ENCODE measurements at places on chromosomes 7 and 10.
A peak's percentile ranks its signal among the peaks of the same experiment; 100 is the strongest.

- DNase-seq, result no peak
Measured at GRCh38 chr7:155508376-155509358, 37.7 kb downstream of the CNPY1 start.

GRCh38 chr7:145876376-145876775 is 240.2 kb upstream of the CNTNAP2 start:
- no peak for DNase-seq

DNA sequence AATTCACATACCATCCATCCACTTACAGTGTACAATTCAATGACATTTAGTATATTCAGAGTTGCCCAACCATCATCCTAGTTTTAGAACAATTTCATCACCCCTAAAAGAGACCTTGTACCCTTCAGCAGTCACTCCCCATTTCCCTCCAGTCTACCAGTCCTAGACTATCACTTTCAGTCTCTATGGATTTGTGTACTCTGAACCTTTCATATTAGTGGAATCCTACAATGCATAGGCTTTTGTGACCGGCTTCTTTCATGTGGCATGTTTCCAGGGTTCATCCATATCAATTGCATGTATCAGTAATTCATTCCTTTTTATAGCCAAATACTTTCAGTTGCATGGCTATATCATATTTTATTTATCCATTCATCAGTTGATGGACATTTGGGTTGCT is 53.5 kb upstream of the SEMA3E start:
- DNase-seq, result no peak

DNA sequence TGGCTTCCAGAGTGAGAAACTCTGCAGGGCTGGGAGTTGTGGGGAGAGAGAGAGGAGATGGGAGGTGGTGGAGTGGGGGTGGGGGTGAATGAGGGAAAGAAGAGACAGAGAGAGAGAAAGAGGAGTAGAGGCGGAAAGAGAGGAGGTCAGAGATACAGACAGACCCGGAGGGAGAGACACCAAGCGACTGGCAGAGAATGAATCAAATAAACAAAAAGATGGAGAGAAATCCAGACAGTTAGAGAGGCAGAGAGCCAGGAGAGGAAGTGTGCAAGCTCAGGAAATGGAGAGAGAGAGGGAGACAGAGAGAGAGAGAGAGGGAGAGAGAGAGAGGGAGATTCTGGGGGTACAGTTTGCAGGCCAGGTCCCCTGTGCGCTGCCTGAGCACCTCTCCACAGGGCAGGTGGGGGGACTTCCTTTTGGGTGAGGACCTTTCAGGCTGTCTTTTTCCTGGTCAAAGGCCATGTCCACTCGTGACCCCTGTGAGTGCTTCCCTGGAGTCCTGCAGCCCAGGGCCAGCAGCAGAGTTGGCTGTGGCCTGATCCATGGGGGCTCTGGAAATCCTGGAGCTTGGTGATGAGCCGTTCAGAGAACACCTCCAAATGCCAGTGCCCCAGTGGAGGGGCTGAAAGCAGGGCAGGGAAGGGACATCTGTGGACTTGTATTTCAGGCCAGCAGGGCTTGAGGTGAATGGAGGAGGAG is 25.0 kb upstream of the PCBD1 start:
- DNase-seq, result peak; percentile 20

- no peak for DNase-seq
Measured at GRCh38 chr7:53744403-53744760, 708.9 kb downstream of the POM121L12 start.

DNA sequence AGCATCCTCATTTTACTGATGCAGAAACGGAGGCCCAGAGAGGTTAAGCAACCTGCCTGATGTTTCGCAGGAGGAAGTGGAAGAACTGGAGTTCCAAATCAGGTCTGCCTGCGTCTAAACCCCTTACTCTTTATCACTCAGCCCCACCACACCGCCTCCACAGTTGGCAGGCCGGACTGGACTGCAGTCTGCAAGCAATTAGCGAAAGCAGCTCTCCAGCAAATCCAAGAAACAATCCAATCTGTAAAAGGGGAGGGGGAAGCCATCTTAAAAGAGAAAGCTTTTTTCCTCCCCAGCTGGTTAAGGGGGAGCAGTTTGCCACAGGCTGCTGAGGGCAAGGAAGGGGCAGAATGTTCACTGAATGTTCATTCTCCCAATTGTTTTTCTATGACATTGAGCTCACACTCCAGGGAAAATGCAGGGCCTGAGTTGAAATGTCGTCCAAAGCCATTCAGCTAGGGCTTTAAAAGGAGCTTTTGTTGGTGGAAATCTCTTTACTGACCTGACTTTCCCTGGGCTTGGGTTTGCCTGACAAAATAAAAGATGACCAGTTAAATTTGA is 350.1 kb downstream of the RNLS start:
- DNase-seq, result no peak

- DNase-seq, result no peak
Measured at GRCh38 chr7:18566829-18567228, 71.3 kb downstream of the HDAC9 start.

DNA sequence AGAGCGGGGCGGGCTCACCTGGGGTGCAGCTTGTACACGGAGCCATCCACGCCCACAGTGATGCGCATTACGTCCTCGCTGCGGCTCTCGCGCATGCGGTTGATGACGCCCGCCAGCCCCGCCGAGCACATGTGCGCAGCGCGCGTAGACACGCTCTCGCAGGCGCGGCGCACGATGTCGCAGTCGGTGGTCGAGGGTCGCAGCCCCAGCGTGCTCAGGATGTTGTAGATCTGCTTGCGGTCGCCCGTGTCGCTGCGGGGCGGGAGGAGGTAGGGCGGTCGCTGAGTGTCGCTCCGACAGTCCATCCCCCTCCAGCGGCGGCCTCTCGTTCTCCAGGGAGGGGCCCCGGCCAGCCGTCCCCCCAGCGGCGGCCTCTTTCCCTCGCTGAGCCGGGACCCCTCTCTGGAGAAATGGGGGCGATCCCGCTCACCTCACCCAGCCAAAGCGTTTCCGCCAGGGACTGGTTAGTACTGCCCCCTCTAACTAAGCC is 4.4 kb upstream of the MYL7 start:
- DNase-seq, result no peak

DNA sequence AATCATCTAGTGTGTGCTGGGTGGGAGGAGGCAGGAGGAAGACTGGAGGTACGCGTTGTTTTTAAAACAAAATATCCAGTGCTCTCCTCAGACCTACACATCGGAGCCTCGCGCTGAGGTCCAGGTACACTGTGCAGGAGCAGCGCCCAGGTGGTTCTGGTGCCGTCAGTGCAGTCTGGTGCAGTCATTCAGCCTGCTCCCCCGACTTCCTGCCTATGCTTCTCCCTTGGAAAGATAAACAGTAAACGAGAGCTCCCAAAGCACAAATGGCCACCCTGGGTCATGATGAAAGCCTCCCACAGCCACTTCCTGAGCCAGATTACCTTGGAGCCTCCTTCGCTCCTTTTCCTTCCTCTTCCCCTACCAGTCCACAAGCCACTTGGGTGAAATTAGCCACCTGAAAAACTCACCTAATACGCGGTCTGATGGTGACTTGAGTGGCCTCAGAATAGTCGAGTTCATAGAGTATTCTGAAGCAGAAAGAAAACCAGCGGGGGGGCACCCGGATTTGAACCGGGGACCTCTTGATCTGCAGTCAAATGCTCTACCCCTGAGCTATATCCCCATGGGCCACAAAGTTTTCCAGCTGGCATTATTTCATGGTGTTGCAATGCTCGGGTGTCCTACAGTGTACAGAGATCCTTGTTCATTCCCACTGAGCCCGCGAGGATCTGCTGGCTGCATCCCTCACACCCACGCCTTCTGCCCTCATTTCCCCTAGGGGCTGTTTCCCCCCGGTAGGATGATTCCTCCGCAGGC is 82.5 kb downstream of the ZNF467 start:
- no peak for DNase-seq

DNA sequence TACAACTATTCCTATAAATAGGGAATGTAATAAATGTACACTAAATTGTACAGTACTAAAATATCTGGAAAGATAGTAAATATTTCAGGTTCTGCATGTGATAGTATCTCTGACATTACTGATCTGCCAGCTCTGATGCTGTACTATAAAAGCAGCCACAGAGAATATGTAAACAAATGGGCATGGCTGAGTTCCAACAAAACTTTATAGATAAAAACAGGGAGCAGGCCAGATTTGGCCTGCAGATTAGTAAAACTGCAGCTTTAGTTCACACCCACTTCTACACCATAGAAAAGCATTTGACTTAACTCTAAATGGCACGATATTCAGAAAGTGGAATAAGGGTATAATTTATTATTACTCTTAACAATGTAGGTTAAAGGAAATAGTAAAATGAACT is 18.8 kb upstream of the TLL2 start:
- DNase-seq, result no peak

GRCh38 chr7:101933688-101934121 is 116.3 kb downstream of the CUX1 start:
- no peak for DNase-seq

- no peak for DNase-seq
Measured at GRCh38 chr7:116322541-116322940, 112.2 kb downstream of the TES start.

DNA sequence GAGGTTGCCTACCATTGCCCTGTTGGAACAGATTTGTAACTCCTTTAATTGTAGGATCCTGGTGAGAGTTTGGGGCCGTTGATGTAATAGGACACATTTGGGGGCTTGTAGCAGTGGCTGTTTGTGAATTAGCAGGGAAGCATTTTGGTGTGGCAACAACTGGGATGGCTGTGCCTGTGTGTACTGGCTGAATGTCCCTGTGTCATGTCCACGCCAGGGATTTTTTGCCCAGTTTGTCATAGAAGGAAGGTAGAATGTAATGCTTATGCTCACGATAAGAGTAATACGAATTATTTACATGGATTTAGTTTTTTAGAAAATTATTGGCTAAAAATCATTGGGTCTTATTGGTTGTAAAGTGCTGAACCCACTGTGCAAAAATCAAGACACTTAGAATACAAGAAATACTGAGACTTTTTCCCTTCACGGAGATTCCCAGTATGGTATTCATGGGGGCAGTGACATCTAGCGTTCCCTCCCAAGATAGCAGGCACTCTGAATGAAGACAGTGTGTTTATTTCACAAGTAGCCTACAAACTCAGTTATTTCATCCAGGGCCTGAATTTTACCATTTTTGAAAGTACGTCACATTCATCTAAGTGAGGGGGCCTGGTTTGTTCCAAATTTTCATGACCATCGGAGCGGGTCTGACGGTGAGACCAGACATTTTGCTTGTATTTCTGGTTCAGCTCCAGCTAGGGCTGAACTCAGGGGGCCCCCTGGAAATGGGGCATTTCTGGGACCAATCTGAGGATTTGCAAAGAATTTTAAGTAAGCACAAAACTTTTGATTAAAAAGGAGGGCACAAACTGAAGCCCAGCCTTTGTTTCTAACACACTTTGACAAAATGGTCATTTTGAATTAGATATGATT is 74.7 kb downstream of the CACNB2 start:
- peak; percentile 61 for DNase-seq

DNA sequence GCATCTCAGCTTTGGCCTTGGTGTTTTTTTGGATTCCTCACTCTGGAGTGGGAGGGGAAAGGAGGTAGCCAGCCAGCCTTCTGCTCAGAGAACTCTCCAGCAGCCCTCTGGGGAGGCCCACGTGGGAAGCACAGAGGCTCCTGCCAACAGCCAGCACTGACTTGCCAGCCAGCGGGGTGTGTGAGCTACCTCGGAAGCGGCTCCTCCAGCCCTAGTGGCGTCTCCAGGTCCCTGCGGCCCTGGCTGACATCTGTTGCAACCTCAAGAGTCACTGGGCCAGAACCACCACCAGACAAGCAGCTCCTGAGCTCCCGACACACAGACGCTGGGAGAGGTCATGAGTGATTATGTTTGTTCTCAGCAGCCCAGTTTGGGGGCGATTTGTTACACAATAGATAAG is 180.2 kb upstream of the FZD8 start:
- peak; percentile 19 for DNase-seq

DNA sequence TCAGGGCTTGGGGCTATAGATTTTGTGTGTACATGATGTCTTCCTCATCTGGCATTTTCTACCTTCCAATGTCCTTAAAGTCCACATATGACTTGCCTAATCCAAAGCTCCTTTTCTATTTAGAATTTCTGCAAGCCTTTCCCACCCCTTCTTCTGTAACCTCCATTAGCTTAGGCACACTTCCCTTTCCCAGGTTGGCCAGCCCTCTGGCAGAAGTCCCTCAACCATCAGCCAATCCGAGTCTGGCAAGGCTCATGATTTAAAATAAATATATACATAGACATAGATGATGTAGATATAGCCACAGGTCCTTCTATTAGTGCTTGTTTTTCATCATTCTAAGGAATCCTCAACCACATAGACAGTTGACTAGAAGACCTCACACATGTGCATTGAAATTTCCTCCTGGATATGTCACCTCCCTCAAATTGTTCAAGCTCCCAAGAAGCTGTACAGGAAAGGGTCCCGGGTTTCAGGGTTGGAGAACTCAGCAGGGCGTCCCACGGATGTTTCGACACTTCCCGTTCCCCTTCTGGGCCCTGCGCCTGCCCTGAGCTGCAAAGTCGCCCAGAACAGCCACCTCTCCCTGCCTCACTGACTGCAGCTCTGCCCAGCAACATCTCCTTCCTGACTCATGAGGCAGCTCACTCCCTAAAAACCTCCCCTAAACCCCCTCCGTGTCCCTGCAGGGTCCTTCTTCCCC is 20.4 kb upstream of the PIK3AP1 start:
- no peak for DNase-seq

GRCh38 chr7:69738396-69738951 is 140.2 kb downstream of the AUTS2 start:
- DNase-seq, result no peak

DNA sequence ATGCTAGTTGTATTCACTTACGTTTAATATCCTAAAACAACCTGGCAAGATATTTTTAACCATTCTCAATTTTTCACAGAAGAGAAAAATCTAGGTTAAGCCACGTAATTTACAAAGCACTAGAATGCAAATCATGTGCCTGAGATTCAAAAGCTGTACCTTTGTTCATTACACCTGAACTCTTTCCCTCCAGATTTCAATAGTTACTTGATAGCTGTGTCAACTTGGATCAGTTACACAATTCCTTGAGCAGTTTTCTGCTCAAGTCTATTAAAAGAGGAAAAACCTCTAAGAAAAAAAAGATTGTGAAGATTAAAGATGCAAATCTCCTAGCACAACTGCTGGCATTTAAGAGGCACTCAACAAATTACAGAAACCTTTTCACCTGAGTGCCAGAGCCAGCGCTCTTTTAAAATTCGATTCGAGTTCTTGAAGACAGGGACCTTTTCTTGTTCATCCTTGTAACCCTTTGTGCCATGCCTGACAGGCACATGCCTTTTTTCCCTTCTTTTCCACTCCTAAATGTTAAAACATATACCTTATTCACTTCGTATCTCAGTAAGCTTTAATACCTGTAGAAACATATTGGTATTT is 886 bp downstream of the NSUN6 start:
- DNase-seq, result no peak

- DNase-seq, result no peak
Measured at GRCh38 chr10:44898665-44899064, 12.5 kb upstream of the TMEM72 start.

- DNase-seq, result no peak
Measured at GRCh38 chr10:113045147-113046055, 95.4 kb downstream of the TCF7L2 start.

GRCh38 chr10:109895848-109896247 is 27.5 kb downstream of the XPNPEP1 start:
- DNase-seq, result no peak

GRCh38 chr7:108413782-108414492 is 42.3 kb downstream of the NRCAM start:
- no peak for DNase-seq

- no peak for DNase-seq
Measured at GRCh38 chr7:82729172-82730030, 285.8 kb upstream of the CACNA2D1 start.

Data from hindlimb muscle (tissue), 1 donor.